Hindlimb muscle (tissue), 1 donor: ENCODE measurements at places on chromosomes 7 and 10. TPM values are rescaled to one million over a fixed set of nuclear protein-coding genes. Genes with fewer than 3 reads are reported as not detected.

SLC12A9 gene
- polyA plus RNA-seq, result 23.5 TPM

SERPINE1 gene
- polyA plus RNA-seq, result 5.7 TPM

POM121L12 gene
- not detected for polyA plus RNA-seq

PLXDC2 gene
- 31.4 TPM for polyA plus RNA-seq

OPN4 gene
- polyA plus RNA-seq, result 2.3 TPM

SPDYE2B gene
- polyA plus RNA-seq, result 5.1 TPM

LDB3 gene
- polyA plus RNA-seq, result 907 TPM

GNAT3 gene
- polyA plus RNA-seq, result not detected

CPEB3 gene
- polyA plus RNA-seq, result 6.1 TPM

MSMB gene
- not detected for polyA plus RNA-seq

CDH23 gene
- polyA plus RNA-seq, result 4.2 TPM

NANOS1 gene
- 6.0 TPM for polyA plus RNA-seq

CASP2 gene
- polyA plus RNA-seq, result 25.4 TPM

RASSF4 gene
- 68.2 TPM for polyA plus RNA-seq
